ENCODE measurements at places on chromosomes 4 and X. TPM values are rescaled to one million over a fixed set of nuclear protein-coding genes. Genes with fewer than 3 reads are reported as not detected.

The ADH1A gene
- total RNA-seq = not detected

The DGKQ gene
- 8.8 TPM for total RNA-seq

The IRAK1 gene
- total RNA-seq = 59.8 TPM

The PDLIM5 gene
- 42.6 TPM for total RNA-seq

The PCSK1N gene
- 46.6 TPM for total RNA-seq

The SPANXN4 gene
- total RNA-seq = not detected

The CXCL10 gene
- not detected for total RNA-seq

The RBM47 gene
- total RNA-seq = 448 TPM

The CNGA1 gene
- not detected for total RNA-seq

The NXF2B gene
- total RNA-seq = not detected

The GPRASP1 gene
- total RNA-seq = 16.3 TPM

The RNF150 gene
- 10.7 TPM for total RNA-seq

The TEX13A gene
- not detected for total RNA-seq

The KLHL13 gene
- 3.6 TPM for total RNA-seq

The VCX3A gene
- total RNA-seq = not detected

The TNMD gene
- total RNA-seq = 2.4 TPM

The BCLAF3 gene
- total RNA-seq = 28.6 TPM

The MCTS1 gene
- total RNA-seq = 38.4 TPM

The TCEAL6 gene
- total RNA-seq = not detected

The TMPRSS11F gene
- total RNA-seq = not detected

The TMEM129 gene
- 171 TPM for total RNA-seq

The PNMA6A gene
- total RNA-seq = not detected

The PASD1 gene
- not detected for total RNA-seq

The IKBKG gene
- total RNA-seq = 7.6 TPM

The PCDH7 gene
- 71.4 TPM for total RNA-seq

The HELQ gene
- 26.8 TPM for total RNA-seq

The DCAF8L2 gene
- not detected for total RNA-seq

The RAB40A gene
- total RNA-seq = not detected

The RRH gene
- total RNA-seq = not detected

The TCEAL7 gene
- 8.8 TPM for total RNA-seq

The TMPRSS11D gene
- not detected for total RNA-seq

The MBTPS2 gene
- 1.2 TPM for total RNA-seq

The COL4A6 gene
- total RNA-seq = 0.58 TPM

The TRAM1L1 gene
- not detected for total RNA-seq

The EREG gene
- total RNA-seq = not detected

The SYTL4 gene
- total RNA-seq = 12.0 TPM

The RHOXF2 gene
- total RNA-seq = not detected

The DUX4 gene
- total RNA-seq = not detected

The TMSB15C gene
- total RNA-seq = 11.7 TPM

The ANXA10 gene
- 49.6 TPM for total RNA-seq

The STBD1 gene
- total RNA-seq = 0.89 TPM

The BTC gene
- 64.8 TPM for total RNA-seq

The ZNF827 gene
- 27.2 TPM for total RNA-seq

The APBB2 gene
- 43.8 TPM for total RNA-seq

The ZNF711 gene
- total RNA-seq = under 0.01 TPM

The MBNL3 gene
- 23.9 TPM for total RNA-seq

The AFP gene
- not detected for total RNA-seq

The FRAS1 gene
- 12.7 TPM for total RNA-seq

The KCNIP4 gene
- not detected for total RNA-seq

The CORIN gene
- not detected for total RNA-seq

The DCAF8L1 gene
- total RNA-seq = not detected

The SMIM43 gene
- not detected for total RNA-seq

The ANTXR2 gene
- 30.3 TPM for total RNA-seq
